ENCODE measurements at places on chromosomes 16 and 17. TPM values are rescaled to one million over a fixed set of nuclear protein-coding genes. Genes with fewer than 3 reads are reported as not detected.

Gene TMEM132E
- total RNA-seq: 1.3 TPM

Gene CCL17
- not detected for total RNA-seq

Gene TMEM98
- total RNA-seq: 64.2 TPM

Gene SCNN1B
- not detected for total RNA-seq

Gene BICDL2
- 0.31 TPM for total RNA-seq

Gene PIRT
- total RNA-seq: 0.63 TPM

Gene CCL5
- not detected for total RNA-seq

Gene NACA2
- not detected for total RNA-seq

Gene CCL11
- not detected for total RNA-seq

Gene CDC6
- total RNA-seq: 4.4 TPM

Gene QPRT
- 2.8 TPM for total RNA-seq

Measured in parietal lobe (tissue), 2 donors.